ENCODE measurements at places on chromosomes 2 and 18.

DNA sequence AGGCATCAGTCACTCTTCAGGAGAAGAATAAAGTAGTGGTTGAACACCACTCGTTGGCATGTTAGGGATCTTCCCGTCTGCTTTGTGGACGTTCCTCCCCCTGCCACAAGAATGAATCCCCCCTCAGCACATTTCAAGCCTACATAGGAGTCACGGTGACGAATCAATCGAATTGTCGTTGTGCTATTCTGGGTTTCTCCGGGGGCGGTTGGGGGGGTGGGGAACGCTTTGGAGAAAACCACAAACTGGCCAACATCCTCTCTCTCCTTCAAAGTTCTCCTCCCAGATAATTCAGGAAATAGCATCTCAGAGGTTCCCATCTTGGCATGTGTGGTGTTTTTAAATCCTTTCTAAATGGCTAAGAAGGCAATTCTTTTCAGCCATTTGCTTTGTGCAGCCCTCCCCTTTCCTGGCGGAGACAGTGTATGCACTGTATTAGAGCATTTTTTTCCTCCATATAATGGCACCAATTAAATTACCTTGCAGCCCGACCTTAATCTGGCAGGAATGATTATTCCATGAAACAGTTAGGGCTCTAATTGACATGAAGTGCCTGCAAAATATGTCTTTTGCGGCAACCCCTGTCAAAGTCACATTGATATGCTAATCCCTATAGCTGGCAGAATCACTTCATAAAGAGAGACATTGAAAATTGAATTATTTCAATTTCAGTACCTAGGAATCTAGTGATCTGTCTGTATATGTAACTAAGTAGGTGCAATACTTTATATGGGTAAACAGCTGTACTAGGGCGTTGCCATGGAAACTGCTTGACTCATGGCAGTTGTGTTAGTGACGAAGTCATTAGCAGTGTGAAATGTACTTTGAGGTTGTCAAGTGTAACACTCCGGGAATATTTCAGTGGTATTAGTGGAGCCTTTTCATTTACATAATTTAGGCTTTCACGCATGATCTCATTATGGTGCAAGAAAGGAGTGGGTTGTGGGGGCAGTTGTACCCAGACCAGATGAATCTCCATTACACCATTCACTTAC, 323.4 kb upstream of the SLC14A2 start:
- no peak for DNase-seq

GRCh38 chr2:67663776-67664175, 266.6 kb downstream of the ETAA1 start:
- no peak for DNase-seq

DNA sequence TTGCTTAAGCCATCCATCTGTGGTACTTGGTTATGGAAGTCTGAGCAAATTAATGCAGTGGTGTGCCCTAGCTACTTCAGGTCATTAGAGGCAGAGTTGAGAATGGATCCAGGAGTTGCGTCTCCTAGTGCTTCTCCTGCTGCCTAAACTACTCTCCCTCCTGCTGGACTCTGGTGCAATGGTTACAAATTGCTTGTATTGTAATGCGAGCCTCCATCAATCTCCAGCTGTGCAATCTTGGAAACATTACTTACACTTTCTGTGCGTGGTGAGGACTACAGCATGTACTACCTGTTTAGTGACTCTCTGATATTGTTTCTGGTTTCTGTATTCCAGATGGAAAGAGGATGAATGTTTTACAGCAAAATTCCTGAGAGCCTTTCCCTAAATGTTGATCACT, 119.0 kb upstream of the CYRIA start:
- no peak for DNase-seq

- no peak for DNase-seq
Observed at GRCh38 chr18:13471198-13471845, 252.8 kb downstream of the LDLRAD4 start.

GRCh38 chr2:97752342-97753334, 39.3 kb downstream of the ZAP70 start:
- no peak for DNase-seq

DNA sequence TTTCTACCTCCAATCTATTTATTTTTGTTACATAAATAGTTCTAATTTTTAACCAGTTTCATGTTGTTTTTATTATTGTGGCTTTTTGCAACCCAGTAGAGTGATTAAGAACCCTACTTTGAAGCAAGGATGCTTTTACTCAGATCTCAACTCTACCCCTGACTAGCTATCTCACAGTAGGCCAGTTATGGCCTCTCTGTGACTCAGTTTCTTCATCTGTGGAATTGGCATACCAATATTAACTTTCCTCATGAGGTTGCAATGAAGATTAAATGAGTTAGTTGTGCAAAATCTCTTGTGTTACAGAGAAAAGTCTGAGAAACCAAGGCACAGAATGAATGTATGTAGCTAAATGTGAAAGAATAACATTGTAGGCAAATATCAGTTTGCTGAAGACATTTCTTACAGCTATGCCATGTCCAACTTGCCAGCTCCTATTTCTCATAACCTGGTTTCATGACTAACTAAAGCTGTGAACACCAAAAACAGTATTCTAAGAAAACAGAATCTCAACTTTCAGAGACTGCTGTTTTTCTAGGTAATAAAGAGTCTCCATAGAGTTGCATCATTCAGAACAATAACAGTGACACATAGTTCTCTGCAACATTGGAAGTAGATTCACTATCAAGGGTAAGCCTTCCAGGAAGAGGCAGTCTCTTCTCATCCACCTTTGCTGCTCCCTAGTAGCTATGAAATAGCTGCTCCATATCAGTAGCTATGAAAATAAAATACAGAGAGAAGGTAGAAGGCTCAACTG, 33.2 kb upstream of the CYTIP start:
- DNase-seq = no peak

- no peak for DNase-seq
Observed at GRCh38 chr2:233400341-233400740, 46.0 kb downstream of the DGKD start.

DNA sequence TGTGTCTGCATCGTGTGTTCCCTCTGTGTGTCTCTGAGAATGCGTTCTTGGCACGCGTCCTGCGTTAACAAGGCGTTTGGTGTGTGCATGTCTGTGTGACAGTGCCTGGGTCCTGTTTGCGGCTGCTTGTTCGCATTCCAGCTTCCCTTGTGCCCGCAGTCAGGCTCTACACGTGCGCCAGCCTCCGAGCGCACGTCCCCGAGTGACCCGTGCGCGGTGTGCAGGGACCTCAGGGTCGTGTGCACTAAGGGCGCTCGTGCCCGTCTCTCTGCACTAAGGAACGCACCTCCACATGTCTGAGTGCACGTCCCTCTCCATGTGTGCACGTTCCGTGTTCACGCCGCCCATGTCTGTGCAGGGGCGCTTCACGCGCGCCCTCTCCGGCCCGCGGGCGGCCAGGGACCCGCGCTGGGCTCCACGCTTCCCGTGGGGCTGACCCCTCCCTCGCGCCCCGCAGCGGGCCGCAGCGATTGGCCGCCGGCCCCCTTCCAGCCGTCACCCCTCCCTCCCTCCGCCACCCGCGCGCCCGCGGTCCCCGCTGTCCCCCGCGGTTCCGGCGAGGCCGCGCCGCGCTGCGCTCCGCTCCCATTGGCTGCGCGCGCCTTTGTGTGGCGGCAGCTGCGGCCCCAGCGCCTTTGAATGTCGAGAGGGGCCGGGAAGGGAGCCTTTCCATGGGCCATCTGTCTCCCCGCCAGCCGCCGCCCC, 229.4 kb downstream of the HAUS1 start:
- DNase-seq = no peak

GRCh38 chr2:29619689-29620088, 301.7 kb downstream of the ALK start:
- no peak for DNase-seq

GRCh38 chr2:167388497-167388896, 500.2 kb downstream of the XIRP2 start:
- no peak for DNase-seq

- no peak for DNase-seq
Observed at GRCh38 chr18:8812631-8813030, 107.3 kb downstream of the MTCL1 start.

GRCh38 chr2:37665043-37665442, 6.4 kb downstream of the CDC42EP3 start:
- no peak for DNase-seq

- DNase-seq = no peak
Observed at GRCh38 chr2:209074711-209075110, 349.1 kb upstream of the MAP2 start.

GRCh38 chr18:73478191-73478590, 610.4 kb upstream of the NETO1 start:
- DNase-seq = no peak

DNA sequence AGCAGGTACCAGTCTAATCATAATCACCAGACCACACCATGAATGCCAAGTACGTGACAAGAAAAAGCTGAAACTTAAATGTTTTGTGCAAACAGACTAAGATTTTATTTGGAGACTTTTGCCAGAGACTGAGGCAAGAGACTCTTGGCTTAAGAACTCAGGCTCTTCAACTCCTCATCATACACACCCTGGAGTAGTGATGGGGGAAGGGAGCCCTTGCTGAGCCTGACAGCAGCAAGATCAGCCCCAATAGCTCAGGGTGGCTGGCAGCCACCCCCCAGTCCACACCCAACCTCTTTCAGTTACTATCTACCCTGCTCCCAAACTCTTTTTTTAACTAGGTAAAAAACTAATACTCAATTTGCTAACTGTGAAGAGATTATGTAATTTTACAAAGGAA, 114.8 kb downstream of the CCBE1 start:
- no peak for DNase-seq

GRCh38 chr18:11219571-11219970, 70.2 kb upstream of the PIEZO2 start:
- no peak for DNase-seq

DNA sequence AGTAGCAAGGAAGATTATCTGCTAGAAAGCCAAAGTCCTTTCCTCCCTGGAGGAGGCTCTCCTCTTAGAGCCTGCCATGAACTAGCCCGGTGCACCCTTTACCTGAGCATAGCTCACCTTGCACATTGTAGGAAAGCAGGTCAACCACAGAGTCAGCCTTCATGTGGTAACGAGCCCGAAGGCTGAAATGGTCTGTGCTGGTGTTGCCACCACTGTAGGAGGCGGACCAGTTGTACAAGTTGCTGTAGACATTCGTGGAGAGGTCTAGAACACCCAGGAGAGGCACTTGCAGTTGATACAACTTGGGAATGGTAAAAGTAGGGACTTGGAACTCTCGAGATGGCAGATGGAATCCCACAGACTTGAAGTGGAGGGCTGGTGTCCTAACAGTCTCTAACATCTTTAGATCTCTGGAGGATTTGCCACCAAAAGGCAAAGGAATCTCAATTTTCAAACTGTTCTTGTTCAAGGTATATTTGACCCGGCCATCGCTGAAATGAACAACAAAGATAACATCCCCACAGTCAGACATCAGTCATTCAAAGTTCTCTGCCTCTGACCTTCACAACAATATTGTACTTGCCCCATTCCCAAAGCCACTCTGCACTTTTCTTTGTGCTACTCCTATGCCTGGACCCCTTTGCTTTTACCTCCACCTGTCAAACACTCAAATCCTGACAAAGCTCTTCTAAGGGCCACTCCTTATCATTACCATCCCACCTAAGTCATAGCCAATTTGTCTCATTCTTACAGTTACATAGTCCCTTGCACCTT, 30.6 kb downstream of the APOB start:
- DNase-seq = no peak

DNA sequence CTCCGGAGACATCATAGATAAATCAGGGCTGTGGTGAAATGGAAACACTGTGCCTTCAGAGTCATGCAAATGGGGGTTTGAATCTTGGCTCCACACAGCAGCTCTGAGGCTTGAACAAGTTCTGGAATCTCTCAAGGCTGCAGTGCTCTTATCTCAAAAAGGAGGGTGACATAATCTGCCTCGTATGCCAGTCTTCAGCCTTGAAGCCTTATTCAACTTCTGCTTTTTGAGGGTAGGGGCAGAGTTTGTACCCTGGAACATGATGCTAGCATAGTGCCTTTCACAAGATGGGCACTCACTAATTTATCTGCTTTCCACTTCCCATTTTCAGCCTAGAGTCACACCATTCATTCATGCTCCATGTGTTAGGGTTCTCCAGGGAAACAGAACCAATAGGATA, 42.3 kb downstream of the GATA6 start:
- DNase-seq = no peak

DNA sequence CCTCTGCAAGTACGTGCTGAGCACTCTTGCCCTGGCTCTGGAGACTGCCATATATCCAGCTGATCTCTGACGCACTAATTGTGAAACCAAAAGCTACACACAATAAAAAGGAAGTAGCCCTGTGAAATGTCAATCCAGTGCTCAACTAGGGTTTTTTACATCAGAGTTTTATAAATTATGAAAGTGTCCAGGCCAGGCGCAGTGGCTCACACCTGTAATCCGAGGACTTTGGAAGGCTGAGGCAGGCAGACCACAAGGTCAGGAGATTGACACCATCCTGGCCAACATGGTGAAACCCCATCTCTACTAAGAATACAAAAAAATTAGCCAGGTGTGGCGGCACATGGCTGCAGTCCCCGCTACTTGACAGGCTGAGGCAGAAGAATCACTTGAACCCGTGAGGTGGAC, 24.5 kb upstream of the PEX13 start:
- no peak for DNase-seq

GRCh38 chr18:63140997-63141777, 178.4 kb downstream of the BCL2 start:
- DNase-seq = no peak

- DNase-seq = no peak
Observed at GRCh38 chr2:178843697-178844096, 36.5 kb upstream of the TTN start.

DNA sequence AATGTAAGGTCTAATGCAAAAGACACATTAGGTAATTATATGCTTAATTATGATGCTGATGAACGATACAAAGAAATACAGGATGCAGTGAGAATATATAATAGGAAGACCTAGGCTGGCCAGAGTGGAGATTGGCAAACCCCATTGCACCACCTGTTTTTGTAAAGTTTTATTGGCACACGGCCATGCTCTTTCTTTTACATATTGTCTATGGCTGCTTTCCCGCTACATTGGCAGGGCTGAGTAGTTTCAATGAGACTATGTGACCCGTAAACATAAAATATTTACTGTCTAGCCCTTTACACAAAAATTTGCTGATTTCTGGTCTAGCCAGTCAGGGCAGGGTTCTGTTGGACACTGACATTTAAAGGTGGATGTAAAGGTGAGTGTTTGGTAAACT, 5.4 kb downstream of the SEC11C start:
- no peak for DNase-seq

GRCh38 chr2:52639692-52640091, 1127.9 kb upstream of the CHAC2 start:
- no peak for DNase-seq

- no peak for DNase-seq
Observed at GRCh38 chr2:128607911-128608506, 289.3 kb upstream of the HS6ST1 start.

Measured in naive thymus-derived CD4-positive, alpha-beta T cell (primary cell).